Coronary artery (tissue), 2 donors: ENCODE measurements at places on chromosomes 11 and 22.
A peak's percentile ranks its signal among the peaks of the same experiment; 100 is the strongest.

DNA sequence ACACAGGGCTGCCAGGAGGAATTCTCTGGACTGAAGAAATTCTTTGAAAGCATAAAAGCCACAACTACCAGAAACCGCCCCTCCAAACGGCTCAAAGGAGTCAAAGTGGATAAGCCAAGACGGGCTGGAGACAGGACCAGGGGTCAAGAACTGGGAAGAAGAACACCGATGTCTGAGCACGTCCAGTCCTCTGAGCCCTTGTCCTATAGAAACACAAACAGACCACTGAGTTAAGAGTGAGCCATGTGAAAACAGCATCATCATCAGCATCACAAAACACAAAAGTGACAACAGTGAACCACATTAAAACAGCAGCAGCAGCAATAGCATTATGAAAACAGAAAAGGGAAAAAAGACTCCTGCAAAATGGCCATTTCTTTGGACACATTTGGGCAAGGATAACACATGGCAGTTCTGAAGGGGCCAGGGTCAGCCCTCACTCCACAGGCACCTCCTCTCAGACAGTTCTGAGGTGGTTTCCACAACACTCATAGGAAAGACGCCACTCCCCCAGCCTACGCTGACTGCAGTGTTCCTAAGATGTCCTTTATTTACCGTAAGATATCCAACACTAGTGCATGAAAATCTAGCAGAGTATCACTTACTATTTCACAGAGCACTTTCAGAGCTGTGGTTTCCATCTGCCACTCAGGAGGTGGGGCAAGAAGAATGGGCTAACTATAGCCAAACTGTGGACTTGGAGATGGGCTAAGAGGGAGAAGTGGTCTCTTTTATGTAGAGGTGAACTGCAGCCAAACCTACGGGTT, 28.6 kb upstream of the YPEL1 start:
- no peak for DNase-seq

DNA sequence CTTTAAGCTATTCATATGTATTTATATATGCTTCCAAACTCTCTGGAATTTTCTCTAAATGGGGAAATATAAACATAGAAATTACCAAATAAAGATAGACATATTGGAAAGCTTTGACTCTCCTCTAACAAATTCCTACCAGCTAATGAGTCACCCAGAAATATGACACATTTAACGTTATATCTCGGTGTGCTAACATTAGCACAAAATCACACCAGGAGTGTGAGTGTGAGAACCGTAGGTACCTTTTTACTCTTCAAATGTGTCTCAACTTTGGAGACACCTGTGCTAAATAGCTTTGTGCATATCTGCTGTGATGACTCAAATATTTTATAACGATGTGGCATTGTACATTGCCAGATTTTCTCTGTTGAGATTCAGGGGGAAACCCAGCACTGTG, 714.4 kb downstream of the METTL15 start:
- DNase-seq, result no peak

GRCh38 chr11:1348796-1349326, 39.4 kb upstream of the TOLLIP start:
- DNase-seq, result no peak

GRCh38 chr22:32991353-32992101, 66.7 kb downstream of the SYN3 start:
- no peak for DNase-seq

- no peak for DNase-seq
Measured at GRCh38 chr11:8025816-8026215, 38.7 kb downstream of the EIF3F start.

GRCh38 chr11:66081505-66081904, 11.4 kb downstream of the PACS1 start:
- DNase-seq, result no peak

GRCh38 chr11:121928597-121929580, 187.1 kb downstream of the BLID start:
- DNase-seq, result no peak

GRCh38 chr11:39442177-39442576, 2017.3 kb downstream of the LRRC4C start:
- no peak for DNase-seq

- DNase-seq, result peak; percentile 95
Measured at GRCh38 chr11:69674886-69675714, at the start of gene LTO1. Gene LTO1 (minus strand): TSS chr11:69675353. CDS start chr11:69675239, 114 bp downstream.

DNA sequence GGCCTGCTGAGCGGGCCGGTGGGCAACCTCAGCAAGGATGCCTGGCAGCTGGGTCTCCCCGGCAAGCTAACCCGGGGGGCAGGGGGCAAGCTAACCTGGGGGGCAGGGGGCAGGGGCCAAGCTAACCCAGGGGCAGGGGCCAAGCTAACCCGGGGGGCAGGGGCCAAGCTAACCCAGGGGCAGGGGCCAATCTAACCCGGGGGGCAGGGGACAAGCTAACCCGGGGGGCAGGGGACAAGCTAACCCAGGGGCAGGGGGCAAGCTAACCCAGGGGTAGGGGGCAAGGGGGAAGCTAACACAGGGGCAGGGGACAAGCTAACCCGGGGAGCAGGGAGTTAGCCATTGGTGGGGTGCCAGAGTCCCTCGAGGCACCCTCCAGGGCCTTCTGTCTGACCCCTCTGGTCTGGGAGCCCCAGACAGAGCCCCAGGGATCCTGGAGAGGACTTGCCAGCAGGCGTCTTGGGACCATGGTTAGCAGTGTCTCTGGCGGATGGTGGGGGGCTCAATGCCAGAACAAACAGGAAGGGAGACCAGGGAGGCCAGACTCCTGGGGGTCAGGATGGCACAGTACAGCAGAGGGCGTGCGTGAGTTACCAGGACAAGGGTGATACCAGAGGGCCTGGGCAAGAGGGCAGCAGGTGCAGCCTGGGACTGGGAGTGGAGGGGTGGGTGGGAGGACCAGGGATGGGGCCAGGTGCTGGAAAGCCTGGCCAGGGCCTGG, 16.1 kb downstream of the IGF2 start:
- no peak for DNase-seq

DNA sequence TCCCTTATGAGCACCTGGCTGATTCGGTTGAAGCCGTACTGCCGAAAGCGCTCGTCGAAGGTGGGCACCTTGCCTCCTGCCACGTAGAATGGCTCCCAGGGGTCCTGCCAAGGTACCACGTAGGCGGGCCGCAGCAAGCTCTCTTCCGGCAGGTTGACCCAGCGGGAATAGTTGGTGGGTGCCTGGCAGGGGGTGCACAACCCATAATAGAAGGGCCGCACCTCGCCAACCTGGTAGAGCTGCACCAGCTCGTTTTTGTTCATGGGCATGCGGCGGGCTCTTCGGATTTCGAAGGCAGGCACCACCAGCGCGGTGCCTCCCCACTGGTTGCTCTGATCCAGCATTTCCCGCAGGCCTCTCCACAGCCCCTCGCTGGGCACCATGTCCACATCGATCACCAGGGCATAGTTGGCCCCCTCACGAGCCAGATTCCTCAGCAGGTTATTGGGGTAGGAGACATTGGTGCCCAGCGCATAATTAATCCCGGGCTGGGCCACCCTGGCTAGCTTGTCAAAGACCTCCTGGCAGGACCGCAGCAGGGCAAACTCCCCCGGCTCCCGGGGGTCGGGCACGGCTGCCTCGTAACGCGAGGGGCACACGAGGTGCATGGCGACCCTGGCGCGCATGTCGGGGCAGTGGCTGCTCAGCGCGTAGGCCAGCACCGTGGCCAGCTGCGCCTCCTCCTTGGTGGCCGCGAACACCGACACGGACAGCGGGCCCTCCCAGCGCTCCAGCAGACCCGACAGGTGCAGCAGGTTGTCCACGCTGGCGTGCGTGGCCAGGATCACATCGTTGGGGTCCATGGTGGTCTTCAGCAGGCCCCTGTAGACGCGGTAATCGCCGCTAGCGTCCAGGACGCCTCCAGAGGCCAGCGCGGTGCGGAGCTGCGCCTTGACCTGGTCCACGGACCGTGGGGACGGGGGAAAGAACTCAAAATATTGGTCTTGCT, 679 bp downstream of the B4GAT1 start:
- no peak for DNase-seq

DNA sequence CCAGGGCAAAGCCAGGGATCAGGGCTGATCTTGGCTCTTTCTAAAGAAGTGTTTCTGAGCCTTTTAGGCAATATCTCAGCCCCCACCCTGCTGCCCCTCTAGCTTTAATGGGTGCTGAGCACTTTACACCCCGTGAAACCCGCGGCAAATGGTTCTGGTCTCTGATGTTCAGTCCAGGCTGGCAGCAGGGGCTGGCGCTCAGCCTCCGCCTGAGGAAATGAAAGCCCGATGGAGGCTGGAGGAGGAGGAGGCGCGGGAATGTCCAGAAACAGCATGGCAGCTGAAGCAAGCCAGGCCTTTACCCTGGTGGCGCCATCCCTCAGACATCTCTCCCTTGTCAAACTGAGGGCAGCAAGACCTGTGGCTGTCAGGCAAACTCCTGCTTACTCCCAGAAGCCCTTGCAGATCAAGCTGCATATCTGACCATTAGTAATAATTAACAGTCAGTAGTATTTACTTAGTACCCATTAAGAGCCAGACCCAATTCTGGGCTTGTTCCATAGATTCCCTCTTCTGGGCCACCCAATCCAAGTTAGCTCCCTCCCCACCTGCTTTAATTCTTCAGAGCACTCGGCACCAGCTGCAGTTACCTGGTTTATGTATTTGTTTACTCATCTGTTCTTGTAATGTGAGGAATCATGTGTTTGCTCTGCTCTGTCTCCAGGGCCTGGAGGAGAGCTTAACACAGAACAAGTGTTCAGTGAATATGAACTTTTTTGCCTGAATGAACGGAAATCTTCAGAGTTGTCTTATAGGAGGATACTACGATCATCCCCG, 15.0 kb upstream of the ALX4 start:
- no peak for DNase-seq

DNA sequence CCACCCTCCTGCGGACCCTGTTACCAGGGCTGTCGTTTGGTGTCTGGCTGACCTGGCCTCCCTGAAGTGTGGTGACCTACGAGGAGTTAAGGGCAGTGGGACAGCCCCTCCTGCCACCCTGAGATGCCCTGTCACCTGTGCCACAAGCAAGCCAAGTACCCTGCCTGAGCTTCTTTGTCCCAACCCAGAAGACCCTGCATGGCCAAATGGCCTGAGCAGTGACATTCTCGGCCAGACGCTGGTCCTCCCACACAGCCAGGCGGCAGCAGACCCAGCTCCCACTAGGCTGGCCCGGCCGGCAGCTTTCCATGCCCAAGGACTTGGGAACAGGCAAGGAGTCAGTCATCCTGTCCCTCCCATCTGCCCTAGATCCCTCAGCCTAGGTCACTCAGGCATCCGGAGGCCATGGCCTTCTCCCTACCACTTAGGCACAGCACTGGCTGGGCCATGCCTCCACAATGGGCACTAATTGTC, 7.6 kb downstream of the ARVCF start:
- no peak for DNase-seq

GRCh38 chr11:11577251-11577855, 44.5 kb downstream of the GALNT18 start:
- DNase-seq, result peak; percentile 56

DNA sequence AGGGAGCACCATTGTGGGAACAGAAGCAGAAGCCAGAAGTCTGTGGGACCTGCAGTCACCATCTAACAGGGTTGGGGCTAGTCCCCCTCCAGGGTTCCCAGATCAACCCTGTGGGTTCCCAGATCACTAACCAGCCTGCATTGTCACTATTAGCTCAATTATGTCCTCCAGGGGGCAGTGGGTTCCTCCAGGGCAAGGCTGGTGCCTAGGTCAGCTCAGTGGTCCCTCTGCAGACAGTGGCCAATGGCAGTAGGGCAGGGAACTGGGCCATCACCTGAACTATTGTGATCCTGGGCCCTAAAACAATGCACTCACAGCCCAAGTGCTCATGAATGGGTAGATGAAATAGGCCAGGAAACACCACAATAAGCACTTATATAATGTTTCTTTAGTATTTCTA, 18.8 kb upstream of the PRSS23 start:
- no peak for DNase-seq

DNA sequence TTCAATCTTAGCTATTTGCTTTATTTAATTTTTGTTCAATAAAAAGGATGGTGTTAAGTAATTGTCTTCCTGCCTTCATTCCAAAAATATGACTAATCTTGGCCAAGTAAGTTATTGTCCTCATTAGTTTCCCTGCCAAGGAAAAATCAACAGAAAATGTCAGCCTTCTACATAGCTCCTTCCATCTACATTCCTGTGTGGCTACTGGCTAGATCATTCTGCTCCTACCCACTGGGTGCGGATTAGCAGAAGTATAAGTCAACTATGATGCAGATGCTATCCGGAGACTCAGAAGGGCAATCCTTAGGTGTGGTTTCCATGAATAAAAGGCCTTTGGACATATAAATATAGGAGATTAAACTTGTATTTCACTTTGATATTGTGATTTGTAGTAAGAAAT, 154.4 kb downstream of the SBF2 start:
- DNase-seq, result no peak

DNA sequence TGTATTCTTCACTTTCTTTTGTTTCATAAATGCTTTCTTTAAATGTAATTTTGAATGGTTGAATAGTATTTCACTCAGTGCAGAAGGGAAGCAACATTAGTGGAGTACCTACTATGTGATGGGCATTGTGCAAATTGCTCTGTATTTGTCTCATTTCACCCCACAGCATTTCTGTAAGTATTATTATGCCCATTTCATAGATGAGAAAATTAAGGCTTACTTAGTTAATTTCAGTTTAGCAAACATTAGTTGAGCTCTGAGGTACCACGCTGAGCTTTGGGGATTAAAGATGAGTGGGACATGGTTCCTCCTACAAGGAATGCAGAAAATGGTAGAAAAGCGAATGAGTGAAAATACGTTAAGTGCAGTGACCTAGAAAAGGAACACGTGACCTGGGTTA, 58.1 kb downstream of the SWAP70 start:
- no peak for DNase-seq
